ENCODE measurements at places on chromosomes 4 and X.

GRCh38 chrX:63258144-63258543, 93.0 kb downstream of the SPIN4 start:
- no peak for DNase-seq

DNA sequence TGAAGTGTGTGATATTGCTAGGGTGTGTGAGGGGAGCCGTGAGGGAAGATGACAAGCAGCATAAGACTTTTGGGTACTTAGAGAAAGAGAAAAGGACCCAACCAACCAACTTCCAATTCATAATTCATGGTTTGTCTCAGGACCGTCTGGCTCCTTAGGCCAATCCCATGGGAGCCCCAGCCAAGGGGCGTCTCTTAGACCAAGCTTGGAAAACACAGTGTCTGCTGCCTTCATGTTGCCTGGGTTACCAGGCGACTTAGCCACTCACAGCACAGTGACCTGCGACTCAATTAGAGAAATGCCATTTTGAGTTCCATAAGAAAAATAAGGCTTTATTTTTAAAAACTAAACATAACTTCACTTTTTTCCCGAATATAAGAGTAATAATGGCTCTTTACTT, 32.7 kb downstream of the BST1 start:
- DNase-seq = no peak

GRCh38 chr4:103498161-103499070, 221.4 kb downstream of the TACR3 start:
- peak; percentile 27 for DNase-seq

GRCh38 chrX:133677123-133678063, 262.1 kb upstream of the GPC4 start:
- DNase-seq = no peak

GRCh38 chr4:76640353-76640910, 205.4 kb downstream of the SHROOM3 start:
- DNase-seq = no peak

- no peak for DNase-seq
Observed at GRCh38 chrX:13463608-13464007, 105.8 kb upstream of the EGFL6 start.

GRCh38 chrX:40780082-40780481, 44.7 kb upstream of the MED14 start:
- DNase-seq = no peak

- DNase-seq = no peak
Observed at GRCh38 chr4:164081371-164081770, 586.9 kb downstream of the TMA16 start.

DNA sequence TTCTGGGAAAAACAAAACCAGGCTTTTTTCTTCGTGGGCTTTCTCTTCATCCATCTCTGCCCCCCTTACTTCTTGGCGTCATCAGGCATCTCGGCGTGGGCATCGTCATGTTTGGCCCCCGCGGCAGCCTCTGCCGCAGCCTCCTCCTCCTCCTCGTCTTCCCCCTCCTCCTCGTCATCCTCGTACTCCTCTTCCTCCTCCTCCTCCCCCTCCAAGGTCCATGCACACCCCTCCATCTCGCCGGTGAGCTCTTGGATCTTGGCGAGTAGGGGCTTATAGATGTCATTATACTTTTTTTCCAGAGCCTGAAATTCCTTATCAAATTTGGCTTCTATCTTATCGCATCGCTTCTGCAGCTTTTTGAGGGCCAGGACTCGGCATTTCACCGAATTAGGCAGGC, 488 bp downstream of the NAP1L5 start:
- no peak for DNase-seq

GRCh38 chr4:62023633-62024032, 823.5 kb downstream of the ADGRL3 start:
- DNase-seq = no peak

DNA sequence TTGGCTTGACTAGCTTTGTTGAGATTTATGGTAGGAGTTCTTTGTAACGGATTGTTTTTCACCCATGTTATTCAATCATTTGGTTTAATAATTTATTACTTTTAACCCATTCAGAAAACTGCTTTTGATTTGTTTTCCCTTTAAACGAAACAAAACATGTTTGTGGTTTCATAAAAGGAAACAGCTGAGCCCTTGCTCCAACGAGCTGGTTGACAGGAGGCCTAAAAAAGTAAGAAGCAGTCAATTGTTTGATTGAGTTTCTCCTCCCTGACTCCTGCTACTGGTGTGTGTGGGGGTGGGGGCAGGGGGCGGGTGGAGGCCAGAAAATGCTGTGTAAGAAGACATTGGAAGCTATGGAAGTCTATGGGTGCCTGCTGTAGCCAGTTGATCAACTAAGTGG, 102.8 kb downstream of the CHRDL1 start:
- DNase-seq = no peak

DNA sequence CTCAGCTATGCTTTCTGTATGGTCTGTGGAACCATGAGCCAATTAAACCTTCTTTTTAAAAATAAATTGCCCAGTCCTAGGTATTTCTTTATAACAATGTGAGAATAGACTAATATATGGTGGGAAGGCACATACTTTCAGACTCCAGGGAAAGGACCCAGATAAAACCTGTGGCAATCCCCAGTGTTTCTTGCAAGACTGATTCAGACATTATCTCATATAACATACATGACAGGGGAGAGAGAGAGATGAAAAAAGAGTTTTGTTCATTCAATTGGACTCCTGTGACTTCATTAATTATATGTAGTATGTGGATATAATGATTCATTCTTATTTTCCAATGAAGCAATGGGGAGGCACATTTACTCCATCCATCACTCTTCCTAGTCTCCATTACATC, 291.4 kb upstream of the PRKX start:
- no peak for DNase-seq

DNA sequence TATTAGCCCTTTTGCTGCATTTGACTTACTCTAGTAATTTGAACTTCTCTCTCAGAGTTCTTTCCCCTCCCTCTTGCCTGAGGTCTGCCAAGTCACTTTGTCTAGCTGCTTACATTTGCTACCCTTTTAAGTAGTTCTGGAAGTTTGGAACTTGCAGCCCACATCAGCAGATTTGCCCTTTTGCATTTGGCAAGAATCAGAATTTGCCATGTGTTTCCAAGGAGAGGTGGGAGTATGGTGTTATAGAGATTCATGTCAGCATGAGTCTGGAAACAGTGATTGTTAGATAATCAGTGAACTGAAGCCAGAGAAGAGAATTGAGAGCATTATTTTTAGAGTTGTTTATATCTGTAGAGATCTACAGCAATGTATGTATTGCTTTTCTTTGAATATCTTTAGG, 52.1 kb downstream of the KLHL34 start:
- no peak for DNase-seq

DNA sequence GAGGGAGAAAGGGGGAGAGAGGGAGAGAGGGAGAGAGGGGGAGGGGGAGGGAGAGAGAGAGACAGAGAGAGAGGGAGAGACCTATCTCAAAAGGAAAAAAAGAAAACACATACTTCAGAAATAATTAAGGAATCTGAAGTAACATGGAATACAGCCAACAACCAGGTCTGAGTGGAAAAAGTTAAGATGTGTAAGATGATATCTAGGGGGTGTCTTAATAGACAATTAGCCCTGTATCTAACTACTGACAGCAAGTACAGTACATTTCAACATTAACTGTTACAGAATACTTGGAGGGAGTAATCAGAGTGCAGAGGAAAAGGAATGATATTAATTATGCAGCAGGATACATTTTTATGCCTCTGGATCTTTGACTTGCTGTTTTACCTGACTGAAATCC, 22.4 kb downstream of the NUP54 start:
- DNase-seq = no peak

DNA sequence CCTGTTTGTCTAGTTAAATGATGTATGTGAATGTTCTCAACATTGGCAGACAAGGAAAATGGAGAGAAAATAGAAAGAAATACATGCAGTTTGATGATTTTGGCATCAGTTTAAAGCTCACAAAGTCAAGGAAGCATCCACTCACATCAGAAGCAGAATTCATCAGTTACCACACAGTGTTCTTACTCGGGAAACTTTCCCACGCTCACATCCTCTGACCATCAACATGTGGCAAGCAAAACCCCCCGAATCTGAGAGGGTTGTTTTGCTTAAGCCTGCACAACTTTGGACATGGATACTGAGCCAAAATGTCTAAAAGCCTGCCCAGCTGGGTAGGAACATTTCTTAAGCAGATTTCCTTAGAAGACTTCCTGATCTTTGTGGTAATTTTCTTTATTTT, 407.6 kb downstream of the ANKRD50 start:
- no peak for DNase-seq

DNA sequence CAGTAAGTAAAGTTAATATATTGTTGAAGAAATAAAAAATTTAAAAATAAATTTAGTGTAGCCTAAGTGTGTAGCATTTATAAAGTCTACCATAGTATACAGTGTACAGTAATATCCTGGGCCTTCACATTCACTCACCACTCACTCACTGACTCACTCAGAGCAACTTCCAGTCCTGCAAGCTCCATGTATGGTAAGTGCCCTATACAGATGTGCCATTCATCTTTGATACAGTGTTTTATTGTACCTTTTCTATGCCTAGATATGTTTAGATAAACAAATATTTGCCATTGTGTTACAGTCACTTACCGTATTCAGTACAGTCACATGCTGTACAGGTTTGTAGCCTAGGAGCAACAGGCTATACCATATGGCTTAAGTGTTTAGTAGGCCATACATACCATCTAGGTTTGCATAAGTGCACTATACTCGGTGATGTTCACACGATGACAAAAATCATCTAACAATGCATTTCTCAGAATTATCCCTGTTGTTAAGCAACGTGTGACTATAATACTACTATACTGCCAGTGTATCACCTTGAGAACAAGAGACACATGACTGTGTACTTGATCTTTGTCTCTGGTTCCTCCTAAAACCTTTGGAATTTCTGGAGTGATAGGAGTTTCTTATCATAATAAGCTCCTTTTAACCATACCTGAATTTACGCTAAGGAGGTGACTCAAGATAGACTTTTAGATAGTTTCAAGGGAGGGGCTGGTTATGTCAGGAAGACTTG, 25.8 kb upstream of the SEPTIN11 start:
- DNase-seq = no peak

- no peak for DNase-seq
Observed at GRCh38 chr4:56466910-56467283, 520 bp upstream of the SRP72 start.

- DNase-seq = no peak
Observed at GRCh38 chr4:23279377-23279986, 586.7 kb downstream of the GBA3 start.

DNA sequence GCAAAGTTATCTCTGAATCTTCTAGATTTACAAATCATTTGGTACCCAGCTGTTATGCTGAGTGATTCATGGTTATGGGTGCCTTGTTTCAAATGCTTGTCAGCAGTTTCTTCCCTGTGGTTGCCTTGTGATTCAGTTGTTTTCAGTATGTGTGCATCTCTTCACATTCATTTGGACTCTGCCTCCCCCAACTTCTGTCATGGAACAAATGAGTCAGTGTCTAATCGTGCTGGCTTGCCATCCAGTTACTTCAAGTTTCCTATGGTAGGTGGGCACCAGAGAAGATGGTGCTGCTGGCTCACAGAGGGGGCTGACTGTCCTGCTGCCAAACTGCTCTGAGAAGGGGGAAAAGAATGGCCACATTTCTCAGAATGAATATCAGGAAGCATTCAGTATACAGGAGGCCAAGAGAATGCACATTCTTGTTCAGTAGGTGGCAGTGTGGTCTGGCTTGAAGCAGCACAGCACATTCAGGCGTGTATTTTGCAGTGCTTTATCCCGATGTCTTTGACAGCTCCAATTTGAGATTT, 260.9 kb downstream of the GLUD2 start:
- DNase-seq = peak; percentile 56

DNA sequence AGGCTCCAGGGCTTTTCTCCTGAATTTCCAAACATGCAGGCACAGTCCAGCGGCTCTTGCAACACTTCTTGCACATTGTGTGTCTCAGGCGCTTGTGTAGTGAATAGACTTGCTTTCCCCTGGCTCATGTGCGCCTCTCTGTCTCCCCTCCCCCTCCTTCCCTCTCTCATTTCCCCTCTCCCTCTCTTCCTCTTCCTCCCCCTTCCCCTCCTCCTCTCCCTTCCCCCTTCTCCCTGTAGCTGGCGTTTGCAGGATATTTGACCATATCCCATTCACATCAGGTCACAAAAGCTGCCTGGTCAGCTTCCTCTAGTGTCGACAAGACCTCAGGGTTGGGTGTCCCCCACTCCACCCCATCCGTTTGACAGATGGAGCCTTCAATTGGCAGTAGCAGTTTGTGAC, 2.4 kb downstream of the CHST7 start:
- no peak for DNase-seq

GRCh38 chr4:183831026-183831446, 74.1 kb upstream of the STOX2 start:
- DNase-seq = no peak

DNA sequence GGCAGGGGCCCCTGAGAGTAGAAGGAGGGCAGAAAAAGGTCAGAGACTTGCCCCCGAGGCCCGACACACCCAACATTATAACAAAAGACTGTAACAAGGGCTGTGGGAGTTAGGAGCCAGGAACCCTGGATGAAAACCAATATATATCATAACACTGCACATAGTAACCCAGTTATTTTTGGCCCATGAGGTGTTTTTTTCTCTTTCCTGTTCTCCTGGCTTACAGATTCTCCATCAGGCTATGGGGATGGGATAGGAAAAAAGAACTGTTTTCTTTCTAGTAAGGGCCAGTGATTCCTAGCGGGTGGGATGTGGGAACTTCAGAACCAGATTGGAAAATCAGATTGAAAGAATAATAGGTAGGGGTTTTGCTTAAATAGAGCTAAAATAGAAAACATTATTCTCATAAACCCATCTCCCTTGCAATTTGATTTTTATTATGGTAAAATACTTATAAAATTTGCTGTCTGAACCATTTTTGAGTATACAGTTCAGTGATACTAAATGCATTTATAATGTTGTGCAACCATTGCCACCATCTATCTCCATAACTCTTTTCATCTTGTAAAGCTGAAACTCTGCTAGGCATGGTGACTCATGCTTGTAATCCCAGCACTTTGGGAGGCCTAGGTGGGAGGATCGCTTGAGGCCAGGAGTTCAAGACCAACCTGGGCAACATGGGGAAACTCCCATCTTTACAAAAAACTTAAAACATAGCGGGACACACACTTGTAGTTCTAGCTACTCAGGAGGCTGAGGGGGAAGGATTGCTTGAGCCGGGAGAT, 33.5 kb downstream of the SNX25 start:
- no peak for DNase-seq

- DNase-seq = no peak
Observed at GRCh38 chrX:10952619-10953018, 158.5 kb upstream of the HCCS start.

DNA sequence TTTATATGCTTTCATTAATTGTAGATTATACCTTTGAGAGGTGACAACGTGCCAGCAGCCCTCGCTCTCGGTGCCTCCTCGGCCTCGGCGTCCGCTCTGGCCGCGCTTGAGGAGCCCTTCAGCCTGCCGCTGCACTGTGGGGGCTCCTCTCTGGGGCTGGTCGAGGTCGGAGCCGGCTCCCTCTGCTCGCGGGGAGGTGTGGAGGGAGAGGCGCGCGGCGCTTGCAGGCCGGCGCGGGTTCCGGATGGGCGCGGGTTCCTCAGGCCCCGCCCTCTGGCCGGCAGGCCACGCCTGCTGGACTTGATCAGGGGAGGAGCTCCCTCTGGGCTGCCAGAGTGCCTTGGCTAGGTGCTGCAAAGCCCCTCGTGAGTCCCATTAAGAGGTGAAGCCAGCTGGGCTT, 321.1 kb upstream of the PCDH18 start:
- no peak for DNase-seq

Data from activated T-cell treated with anti-CD3 and anti-CD28 coated beads, Interleukin-2, amount 50 U/mL, for 48 hours (primary cell).